Retina (tissue), 1 donor: ENCODE measurements at places on chromosomes 16 and 17.

DNA sequence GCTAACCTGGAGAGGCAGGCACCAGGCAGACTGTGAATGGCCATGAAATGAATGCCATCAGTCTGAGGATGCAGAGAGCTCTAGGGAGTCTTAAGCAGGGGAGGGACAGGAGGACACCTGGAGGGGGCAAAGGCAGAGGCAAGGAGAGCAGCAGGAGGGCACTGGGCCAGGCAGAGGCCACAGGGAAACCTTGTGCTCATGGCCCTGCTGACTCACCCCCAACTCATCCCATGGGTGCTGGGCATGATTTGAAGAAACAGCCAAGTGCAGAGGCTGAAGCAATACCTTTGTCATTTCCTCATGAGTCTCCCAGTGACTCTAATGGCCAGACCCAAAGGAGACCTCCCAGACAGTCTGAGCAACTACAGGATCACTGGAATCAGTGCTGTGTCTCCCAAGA, 141.4 kb downstream of the TMEM132E start:
- no peak for DNase-seq

- peak; percentile 61 for DNase-seq
These were observed 25.2 kb upstream of the HYDIN start for GRCh38 chr16:71255721-71256120.

GRCh38 chr17:9700754-9701476, 55.6 kb downstream of the USP43 start:
- no peak for DNase-seq

- no peak for DNase-seq
These were observed 39.4 kb downstream of the TIMM22 start for GRCh38 chr17:1036171-1036844.

- DNase-seq, result no peak
These were observed 110.6 kb downstream of the PRKCA start for GRCh38 chr17:66412857-66413558.

- DNase-seq, result no peak
These were observed 22.6 kb upstream of the CPNE2 start for GRCh38 chr16:57069635-57070370.

- DNase-seq, result peak; percentile 46
These were observed at the start of gene MMP2 for GRCh38 chr16:55478827-55479429. MMP2 (plus strand) TSS chr16:55479198; CDS start chr16:55479480, 282 bp downstream.

DNA sequence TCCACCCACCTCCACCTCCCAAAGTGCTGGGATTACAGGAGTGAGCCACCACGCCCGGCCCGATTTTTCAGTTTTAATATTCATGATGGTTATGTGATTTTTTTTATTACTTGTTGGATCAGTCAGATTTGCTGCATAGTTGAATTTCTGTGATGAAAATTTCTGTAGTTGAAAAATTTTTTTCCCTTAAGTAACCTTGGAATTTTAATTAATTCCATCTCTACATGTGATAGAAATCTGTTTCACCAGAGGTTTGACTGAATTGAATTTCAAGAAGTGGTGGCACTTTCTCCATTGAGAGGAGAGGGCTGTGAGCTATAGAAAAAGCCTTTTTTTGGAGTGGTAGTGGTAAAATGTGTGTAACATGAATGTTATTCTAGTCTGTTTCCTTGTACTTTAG, 24.7 kb downstream of the WIPF2 start:
- no peak for DNase-seq

DNA sequence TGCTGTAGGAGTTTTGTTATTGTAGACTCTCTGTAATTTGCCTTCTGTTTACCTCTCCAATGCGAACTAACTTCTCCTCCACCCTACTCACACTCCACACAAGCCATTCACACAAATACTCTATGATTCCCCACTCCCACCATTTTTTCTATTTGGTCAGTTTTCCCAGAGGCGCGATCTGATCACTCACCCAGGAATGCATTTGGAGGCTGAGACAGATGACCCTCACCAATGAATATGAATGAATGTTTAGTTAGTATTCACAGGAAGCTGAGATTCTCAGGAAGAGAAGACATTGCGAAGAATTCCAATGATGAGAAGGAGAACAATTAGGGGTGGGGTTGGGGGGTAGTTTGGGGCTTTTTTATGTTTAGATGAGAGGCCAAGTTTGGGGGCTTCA, 10.5 kb upstream of the ANKFN1 start:
- no peak for DNase-seq

DNA sequence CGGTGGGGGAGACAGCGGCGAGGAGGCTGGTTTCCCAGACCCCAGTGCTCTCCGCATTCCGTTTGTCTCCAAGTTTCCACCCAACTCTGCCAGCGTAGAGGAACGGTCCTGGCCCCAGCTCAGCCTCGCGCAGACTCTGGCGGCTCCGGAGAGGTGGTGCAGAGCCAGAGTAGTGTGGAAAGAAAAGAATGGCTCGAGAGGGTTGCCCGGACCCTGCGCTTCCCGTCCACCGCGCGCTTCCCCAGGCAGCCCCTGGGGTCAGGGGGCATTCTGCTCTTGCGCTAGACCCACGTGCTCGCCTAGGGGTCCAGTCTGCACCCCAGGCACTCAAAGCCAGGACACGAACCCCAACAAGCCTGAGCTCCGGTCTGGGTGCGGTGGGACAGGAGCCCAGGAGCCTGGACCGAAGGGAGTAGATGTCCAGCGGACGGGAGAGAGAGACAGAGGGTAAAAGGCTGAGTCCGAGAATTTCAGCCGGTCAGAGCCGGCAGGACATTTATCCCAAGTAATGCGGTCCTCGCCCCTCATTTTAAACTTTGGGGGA, 3.8 kb downstream of the PMP22 start:
- no peak for DNase-seq

- DNase-seq, result peak; percentile 65
These were observed 504 bp downstream of the MAZ start for GRCh38 chr16:29806641-29807425.

- no peak for DNase-seq
These were observed 10.3 kb downstream of the MRC2 start for GRCh38 chr17:62637809-62638208.

- no peak for DNase-seq
These were observed 20.2 kb upstream of the MON1B start for GRCh38 chr16:77170805-77171204.

DNA sequence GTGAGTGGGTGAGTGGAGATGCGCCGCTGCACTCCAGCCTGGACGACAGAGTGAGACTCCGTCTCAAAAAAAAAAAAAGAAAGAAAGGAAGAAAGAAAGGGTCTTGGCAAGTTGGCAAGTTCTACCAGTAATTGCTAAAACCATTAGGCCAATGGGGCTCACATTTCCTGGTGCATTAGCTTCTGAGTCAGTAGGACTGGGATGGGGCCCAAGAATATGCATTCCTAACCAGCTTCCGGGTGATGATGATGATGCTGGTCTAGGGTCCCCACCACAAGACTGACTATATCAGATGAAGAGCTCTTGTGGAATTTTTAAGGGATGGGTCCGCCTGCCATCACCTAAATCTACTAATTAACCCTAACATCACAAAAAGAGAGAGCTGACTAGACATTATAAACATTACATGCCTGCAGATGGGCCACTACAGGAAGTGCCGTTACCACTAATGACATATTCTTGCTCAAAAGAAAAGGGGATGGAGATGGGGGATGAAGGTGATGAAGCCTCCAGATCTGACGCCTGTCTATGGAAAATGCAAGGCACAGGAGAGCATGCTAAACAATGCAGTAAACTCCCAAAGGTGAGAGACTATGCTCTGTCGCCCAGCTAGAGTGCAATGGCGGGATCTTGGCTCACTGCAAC, 13.1 kb downstream of the MYH11 start:
- no peak for DNase-seq

- DNase-seq, result peak; percentile 52
These were observed 188.0 kb downstream of the HAPSTR1 start for GRCh38 chr16:9279291-9280068.

- peak; percentile 96 for DNase-seq
These were observed at the start of gene VAT1L for GRCh38 chr16:77788181-77789084. VAT1L (plus strand) TSS chr16:77788564; CDS start chr16:77788683, 119 bp downstream.

DNA sequence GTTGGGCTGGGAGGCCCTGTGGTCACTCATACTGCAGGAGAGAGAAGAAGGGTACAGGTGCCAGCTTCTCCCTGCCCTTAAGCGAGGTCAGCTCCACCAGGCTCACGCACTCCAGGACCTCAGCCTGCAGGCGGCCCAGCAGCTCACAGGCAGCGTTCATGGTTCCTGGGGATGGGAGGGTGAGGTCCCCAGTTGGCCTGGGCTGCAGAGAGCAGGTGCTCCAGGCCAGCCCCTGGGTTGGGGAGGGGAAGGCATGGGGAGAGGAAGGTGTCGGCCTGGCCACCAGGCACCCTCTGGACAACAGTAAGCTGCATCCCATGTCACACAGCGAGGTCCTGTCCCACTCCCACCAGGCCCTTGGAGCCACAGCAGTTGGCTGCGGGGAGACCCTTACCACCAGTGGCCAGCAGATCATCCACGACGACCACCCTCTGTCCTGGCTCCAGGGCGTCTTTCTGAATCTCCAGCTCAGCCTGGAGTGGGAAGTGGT, 2.0 kb downstream of the APRT start:
- no peak for DNase-seq

GRCh38 chr16:3950343-3951193, 70.1 kb upstream of the CREBBP start:
- no peak for DNase-seq

DNA sequence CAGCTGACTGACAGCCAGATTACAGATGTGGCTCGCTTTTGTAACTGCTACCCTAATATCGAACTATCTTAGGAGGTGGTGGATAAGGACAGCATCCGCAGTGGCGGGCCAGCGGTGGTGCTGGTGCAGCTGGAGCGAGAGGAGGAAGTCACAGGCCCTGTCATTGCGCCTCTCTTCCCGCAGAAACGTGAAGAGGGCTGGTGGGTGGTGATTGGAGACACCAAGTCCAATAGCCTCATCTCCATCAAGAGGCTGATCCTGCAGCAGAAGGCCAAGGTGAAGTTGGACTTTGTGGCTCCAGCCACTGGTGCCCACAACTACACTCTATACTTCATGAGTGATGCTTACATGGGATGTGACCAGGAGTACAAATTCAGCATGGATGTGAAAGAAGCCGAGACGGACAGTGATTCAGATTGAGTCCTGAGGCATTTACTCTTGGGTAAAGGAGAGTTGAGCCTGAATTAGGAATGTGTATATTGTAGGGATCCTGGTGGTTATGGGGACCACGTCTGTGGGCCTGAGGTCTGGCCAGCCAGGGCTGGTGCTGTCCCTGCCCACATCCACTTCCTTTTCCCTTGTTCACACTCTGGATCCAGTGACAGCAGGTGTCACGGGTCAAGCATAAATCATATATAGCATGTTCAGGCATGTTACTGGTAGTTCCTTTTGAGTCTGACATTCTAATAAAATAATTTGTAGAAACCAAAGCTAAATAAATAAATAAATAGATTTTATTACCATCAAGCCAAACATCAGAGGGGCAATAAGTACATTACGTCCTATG, 89.0 kb upstream of the SMURF2 start:
- DNase-seq, result no peak

DNA sequence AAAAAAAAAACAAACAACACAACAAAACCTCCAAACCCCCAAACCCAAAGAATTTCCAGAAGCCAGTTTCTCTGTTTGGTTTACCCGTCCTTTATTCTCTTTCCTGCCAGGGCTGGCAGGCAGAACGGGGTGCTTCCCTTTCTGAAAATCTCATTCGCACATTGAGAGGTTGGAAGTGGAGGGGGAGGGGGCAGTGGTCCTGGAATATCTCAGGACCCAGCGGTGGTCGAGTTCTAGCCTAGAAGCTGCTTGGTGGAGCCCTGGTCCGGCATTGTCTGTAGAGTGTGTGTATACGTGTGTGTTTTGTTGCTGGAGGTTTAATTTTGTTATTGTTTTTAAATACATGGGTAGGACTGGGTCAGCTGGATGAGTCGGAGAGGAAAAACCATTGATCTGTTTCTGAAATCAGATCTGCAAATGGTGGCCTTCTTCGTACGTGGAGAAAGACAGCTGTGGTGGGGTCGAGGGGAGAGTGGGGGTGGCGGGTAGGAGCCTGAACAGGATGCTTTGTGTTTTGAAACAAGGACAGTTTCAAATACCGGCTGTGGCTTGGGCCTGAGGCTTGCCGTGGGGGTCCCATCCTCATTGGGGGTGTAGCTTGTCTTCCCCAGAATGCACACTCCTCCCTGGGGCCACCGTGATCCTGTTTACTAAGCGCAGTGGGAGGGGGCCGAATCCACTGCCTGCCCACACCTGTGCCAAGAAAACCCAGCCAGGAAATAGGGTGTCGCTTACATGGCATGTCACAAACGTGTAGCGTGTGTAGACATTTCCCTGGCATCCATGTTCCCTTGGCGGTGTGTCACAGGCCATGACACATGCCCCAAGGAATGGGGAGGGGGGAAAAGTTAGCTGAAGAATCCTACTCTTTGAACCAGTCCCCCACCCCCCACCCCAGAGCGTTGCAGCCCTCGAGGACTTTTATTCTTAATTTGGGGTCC, 1.6 kb downstream of the CMIP start:
- peak; percentile 70 for DNase-seq

DNA sequence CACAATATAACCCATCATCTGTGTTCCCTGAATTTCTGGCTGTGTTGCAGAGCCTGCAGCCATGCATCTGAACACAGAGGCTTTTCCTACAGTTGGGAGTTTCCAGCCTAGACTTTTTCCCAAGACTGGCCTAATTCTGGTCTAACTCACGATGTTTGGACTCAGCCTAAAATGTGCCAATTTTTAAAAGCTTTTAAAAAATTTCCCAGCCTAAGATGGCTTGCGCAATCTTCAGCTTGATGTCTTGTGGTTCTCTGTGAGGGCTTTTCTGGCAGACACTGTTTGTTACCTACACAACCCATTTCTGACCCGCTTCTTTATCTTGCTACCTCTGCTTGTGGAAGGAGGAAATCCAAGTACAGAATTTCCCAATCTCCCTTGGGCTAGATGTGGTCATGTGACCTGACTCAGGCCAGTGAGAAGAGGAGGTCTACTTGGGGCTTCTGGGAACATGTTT, 72.7 kb upstream of the GAS7 start:
- DNase-seq, result no peak

DNA sequence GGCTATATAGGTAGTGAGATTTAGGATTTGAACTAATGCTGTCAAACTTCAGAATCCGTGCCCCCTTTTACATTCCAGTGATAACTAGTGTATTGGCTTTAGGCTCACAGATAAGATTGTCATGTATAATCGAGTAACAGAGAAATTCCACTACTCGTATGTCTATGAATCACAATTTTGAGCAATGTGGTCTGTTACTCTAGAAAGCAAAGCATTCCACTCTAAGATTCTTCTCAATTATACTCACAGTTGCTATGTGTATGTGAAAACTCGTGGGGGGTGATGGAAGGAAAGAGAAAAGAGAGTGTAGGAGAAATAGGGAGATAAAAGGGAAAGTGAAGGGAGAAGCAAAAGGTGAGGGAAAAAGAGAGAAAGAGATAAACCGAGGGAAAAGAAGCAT, 1175.1 kb upstream of the GOT2 start:
- DNase-seq, result no peak

DNA sequence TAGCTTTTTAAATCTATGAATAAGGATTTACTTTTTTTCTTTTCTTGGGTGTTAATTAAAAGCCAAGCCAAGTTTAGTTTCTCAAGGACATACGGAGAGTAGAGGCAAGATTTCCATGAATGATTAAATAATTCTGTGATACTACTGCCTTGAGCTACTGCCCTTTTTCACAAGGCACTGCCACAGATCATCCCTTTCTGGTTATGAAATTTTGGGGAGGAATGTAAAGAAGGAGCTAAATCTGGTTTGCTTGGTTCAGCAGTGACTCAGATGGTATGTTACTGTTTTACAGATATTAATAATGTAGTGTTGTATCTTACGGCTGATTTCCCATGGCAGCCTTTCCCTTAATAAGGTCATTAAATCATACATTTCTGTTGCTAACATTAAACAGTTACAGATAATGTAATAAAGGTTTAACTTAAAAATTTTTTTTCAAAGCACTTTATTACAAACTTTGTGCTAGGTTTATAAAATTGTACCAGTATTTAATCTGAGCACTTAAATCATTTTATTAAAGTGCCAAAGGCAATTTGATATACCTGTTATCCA, 2.6 kb downstream of the WSB1 start:
- no peak for DNase-seq

GRCh38 chr17:81238490-81238814, 403 bp downstream of the TEPSIN start:
- no peak for DNase-seq
